Naive B cell (primary cell): ENCODE measurements at places on chromosomes 4 and X. TPM values are rescaled to one million over a fixed set of nuclear protein-coding genes. Genes with fewer than 3 reads are reported as not detected.

DNA sequence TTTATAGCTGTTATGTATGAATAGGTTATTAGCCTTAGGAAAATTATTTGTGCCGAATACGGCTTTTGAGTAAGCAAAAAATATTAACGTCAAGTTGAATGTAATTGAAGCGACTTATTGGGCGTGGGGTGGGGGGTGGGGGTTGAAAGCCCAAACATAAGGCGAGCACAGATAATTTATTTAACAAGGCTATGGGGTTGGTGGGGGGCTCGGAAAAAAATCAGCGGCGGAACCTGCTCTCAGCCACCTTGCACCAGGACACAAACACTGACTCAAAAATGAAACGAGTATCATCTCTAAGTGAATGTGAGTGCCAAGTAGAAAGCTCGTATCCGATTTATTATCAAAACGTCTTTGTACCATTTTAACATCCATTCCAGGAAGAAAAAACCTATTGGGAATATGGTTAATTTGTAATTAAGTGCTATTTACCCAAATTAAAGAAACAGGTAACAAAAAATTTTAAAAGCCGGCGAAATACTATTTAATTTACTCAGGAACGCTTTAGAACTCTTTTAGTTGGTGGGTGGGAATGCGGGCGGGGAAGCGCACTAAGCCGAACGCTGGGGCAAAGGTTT, 902 bp upstream of the LARP1B start:
- DNase-seq, result no peak

DNA sequence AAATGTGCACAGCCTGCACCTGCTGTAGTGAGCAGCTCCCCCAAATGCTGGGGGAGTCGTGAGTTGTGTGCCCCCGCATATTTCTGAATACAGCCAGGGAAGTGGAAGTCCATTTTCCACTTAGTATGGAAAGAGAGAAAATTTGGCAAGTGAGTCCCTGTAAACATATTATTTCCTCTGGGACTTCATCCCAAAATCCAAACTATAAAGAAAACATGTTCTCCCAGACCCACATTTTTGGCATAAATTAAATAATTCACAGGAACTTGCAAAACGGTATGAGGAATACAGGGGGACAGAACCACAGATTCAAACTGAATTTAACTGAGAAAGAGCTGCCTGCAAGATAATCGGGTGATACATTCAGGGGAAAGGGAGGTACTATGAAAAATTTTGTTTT, 107.2 kb downstream of the GPR143 start:
- no peak for DNase-seq

FABP2 gene
- polyA plus RNA-seq, result not detected

RHOXF2B gene
- not detected for polyA plus RNA-seq

ARR3 gene
- not detected for polyA plus RNA-seq

SPATA18 gene
- 0.20 TPM for polyA plus RNA-seq

DNA sequence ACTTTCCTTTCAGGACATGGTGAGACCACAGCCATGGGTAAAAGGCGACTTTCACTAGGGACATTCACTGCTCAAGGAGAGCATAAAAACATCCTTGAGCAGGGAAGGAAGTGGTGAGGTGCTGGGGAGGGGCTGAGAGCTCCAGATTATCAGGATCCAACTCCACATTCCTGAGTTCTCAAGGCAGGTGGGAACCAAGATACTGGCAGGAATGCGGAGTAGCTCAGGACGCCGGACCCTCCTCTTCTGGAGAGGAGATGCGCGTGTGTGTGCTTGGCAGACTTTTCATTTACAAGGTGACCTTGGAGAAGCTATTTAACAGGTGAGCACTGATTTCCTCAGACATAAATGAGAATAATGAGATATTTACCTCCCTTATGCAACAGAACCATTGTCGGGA, 41.3 kb upstream of the TXK start:
- no peak for DNase-seq

- DNase-seq, result no peak
Measured at GRCh38 chr4:153189016-153189801, 15.0 kb upstream of the TRIM2 start.

DNA sequence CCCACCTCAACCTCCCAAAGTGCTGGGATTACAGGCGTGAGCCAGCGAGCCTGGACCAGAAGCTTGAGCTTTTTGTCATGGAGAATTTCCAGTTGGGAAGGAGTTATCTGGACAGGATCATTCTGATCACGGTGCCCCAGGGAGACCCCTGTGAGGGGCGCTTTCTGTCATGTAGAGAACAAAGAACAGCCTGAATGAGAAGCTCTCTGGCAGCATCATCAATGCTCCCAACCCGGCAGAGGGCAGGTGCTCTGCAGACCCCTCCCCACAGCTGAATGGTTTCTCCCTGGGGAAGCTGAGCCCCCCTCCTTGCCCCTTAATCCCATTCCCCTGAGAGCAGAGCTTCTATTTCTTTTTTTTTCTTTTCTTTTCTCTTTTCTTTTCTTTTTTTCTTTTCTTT, 7.3 kb upstream of the CSF2RA start:
- no peak for DNase-seq

DNA sequence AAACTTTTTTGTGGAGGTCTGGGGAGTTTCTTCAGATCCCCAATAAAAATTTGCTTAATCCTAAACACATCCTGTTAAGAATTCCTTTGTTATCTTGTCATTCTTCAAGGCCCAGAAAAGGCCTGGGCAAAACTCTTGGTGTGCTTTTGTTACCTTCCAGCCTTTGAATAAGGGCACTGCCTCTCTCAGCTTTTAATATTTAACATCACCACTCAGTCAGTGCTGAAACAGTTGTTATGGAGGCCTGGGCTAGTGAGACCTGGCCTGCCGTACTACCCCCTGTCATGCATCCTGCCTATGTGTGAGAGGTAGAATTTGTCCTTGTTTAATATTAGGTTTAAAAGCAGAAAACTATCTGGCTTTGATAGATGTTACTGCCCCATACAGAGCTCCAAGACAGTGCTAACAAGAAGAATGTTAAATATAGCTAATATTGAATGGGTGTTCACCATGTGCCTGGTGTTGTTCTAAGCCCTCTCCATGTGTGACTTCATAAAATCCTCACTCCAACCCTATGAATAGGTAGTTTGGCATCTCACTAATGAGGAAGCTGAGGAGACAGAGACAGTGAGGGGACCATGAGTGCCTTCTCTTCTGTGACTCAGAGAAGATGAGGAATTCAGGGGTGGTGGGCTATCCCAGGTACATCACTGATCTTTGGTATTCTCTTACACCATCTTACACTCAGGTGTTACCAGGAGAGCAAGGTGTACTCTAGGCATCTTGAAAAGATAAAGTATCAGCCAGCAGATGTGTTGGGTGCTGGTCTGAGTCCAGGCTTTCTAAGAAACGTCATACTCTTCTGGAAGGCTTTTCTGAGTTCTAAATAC, 6.2 kb downstream of the PPP1R2C start:
- no peak for DNase-seq

DNA sequence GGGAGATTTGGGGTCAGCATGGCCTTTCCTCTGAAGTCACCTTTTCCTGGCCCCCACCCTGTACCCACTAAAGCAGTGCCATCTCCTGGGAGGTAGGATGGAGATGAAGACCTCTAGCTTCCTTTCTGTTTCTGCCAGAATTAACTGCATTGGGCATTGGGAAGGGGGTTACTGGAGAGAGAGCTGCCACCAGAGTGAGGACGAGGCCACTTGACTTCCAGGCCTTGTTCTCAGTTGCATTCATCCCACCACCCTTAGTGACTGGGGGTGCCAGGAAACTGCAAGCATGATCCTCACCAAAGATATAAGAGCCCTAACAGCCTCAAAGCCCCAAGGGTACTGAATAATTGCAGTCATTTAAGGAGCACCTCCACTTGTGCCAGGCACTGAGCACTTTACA, 15.8 kb downstream of the SASH3 start:
- no peak for DNase-seq

GRCh38 chr4:186782302-186782701, 58.6 kb upstream of the FAT1 start:
- no peak for DNase-seq

GRCh38 chrX:105752338-105752956, 69.9 kb upstream of the NRK start:
- DNase-seq, result no peak

DNA sequence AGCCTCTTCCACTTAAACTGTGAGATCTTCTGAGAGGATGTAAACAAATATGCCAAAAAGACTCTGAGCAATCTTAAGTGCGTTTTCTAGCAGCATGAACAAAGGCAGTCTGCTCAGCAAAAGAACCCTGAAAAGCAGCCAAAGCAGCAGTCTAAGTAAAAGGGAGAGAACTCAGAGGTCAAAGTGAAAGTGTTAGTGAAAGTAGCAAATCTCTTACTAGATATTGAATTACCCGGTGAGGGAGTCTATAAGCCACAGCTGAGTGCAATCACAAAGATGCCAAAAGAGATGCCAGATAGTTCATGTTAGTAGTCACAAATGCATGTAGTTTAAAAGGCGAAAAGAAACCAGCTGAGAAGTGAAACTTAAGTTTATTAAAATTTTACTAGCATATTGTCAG, 7.9 kb upstream of the GNRHR start:
- no peak for DNase-seq

DNA sequence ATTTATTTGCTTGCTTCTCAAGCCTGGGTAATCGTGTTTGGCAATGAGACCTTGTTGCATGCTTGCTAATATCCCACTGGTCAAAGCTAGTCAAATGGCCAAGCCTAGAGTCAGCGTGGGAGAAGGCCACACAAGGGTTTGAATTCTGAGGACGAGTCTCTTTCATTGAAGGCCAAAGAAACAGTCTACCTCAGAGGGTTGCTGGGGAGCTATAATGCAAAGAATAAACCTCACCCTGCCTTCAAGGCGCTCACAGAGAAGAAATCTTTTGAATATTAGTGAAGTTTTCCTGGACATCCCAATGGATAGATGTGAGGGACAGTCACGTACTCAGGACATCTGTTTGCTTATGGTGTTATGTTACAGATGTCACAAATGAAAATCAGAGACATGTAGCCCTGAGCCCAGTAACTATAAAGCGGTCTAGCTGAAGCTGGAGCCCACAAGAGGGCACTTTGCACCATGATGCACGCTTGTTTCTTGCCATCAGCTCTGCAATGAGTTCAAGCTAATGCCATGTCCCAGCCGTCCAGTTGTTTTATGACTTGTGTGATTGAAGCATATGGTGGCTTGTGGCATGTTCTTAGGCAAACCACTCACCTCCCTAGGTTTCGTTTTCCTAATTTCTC, 1.1 kb upstream of the TLR3 start:
- DNase-seq, result no peak

DNA sequence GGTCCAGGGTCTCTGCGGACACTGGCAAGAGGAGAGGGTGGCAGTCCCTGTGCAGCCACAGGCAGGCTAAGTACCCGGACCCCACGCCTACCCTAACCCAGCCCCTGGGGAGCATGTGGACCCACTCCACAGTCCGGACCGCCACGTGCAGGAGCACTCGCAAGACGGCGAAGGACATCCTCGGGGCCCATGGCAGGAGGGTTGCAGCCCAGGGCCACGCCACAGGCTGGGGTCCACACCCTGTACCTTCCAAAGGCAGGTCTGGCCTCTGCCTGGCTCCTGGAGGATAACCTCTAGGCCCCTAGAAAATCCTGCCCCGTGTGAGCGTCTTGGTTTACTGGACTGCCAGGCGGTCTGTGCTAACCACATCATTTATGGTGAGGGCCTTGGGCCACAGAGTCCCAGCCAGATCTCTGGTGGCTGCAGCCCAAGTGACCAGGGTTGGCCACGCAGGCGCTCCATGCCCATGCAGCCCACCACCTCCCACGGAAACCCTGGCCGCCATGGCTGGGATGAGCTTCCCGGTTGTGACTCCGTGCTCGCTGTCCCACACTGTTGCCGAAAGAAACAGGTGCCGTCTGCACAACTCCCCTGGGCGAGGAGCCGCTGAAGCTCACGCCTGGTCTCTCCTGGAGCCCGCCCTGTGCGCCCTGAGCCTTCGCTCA, 10.0 kb downstream of the CCNQ start:
- no peak for DNase-seq

- no peak for DNase-seq
Measured at GRCh38 chr4:2638730-2639129, 102.3 kb downstream of the FAM193A start.

GRCh38 chrX:99663136-99663535, 746.9 kb downstream of the PCDH19 start:
- DNase-seq, result no peak

DNA sequence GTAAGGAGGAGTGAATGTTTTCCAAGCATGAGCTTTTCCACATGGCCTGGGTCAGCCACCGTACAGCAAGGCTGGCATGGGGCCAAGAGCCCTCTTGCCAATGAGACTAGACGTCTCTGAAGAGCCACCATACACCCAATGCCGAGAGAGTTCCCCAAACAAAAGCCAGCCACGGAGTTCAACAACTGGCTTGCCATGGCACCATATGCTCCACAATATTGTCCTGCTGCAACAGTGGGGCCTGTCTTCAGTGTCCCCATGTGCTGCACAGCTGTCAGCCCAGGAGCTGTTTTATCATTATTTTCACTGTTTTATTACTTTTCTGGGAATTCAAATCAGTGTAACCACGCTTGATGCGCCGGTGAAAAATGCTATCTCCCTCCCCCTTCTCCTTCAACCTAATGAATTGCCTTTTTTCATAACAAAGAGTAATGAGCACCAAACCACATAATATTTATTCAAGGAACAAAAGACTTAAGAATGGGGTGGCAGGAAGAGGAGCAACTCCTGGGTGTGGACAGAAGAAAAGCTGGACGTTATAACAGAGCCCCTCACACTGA, 18.4 kb downstream of the MAML3 start:
- no peak for DNase-seq

- DNase-seq, result no peak
Measured at GRCh38 chrX:40147971-40148370, 50.2 kb upstream of the BCOR start.

DNA sequence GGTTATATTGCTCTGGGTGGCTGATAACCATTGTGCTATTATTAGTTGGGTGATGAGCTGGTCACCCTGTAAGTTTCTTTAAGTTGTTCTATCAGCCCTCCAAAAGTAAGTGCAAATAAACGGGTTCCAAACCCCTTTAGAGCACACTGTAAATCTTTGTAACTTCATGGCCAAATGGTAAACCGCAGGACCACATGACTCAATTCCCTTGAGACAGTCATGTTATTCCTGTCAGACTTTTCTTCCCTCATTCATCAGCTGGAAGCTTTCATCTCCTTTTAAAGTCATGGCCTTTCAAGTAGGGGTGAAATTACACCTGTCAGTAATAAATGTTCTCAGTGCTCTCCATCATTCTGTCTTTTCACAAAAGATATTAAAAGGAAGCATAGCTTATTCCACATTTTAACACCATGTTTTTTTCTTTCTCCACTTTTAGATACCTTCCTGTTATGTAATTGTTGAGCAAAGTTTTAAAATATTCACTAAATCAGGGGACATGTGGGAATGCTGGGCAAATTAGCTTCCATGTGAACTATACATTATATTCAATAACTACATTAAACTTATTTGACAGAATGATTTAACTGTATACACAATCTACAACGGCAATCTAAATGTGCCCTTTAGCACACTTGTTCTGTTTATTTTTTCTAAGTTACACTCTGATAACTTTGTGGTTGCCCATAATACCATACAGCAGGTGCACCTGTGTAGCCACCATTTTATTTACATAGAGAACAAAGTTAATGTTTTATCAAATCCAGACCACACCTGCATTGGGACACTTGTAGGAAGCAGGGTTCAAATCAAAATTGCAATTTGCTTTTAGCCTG, 275.5 kb downstream of the CFAP299 start:
- DNase-seq, result peak; percentile 63

- DNase-seq, result no peak
Measured at GRCh38 chrX:28888416-28888815, 301.2 kb downstream of the IL1RAPL1 start.
